Cortex of kidney (tissue), 1 donor: ENCODE measurements at places on chromosomes 7 and 10.

DNA sequence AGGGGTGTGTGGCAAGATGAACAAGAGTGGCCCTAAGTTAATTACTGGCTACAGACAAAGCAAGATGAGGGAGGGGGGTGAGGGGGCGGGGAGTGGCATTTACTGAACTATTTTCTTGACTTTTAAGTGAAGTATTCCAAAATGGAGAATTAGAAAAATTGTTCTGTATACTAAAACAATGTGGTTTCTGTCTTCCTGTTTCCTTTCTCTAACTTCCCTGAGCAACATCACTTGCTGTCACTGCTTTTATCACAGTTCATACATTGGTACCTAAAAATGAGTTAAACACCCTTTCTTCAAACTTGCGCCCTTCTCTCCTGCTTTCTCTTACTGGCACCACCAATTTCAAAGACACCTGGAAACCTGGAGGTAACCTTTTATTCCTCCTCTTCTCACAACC, 21.6 kb downstream of the PDZD8 start:
- no peak for DNase-seq

DNA sequence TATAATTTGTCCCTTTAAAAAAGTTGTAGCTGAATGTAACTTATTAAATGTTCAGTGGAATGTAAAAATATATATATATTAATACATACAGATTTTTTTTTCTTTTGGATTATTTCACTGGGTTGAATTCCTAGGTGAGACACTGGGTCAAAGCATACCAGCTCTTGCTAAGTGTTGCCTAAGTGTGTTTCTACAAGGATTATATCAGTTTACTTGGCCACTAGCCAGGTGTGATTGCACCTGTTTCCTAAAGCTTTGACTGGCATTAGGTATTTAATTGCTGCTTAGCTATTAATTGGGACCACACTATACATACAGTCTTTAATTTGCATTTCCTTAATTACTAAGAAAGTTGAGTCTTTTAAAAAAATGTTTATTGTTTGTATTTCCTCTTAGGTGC, 5.5 kb upstream of the ELOVL3 start:
- no peak for DNase-seq

- DNase-seq, result no peak
Observed at GRCh38 chr10:89147256-89147655, 59.9 kb downstream of the CH25H start.

DNA sequence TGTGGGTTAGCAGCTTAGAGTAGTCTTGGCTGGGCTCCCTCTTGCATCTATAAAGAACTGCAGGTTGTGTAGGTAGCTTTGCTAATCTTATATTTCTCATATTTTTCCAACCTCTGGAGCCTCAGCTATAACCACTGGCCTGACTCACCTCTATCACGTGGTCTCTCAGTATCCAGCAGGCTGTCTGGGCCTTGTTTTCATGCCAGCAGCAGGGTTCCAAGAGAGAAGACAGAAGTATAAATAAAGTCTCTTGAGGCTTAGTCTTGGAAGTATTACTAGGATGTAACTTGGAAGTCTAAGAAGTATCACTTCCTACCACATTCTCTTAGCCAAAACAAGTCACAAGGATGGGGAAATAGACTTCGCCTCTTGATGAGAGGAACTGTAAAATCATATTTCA, 73.3 kb downstream of the WIPF3 start:
- DNase-seq, result no peak

- DNase-seq, result no peak
Observed at GRCh38 chr10:72085166-72085565, 3.2 kb downstream of the SPOCK2 start.

GRCh38 chr7:142562688-142563087, 186.6 kb upstream of the PRSS1 start:
- no peak for DNase-seq

DNA sequence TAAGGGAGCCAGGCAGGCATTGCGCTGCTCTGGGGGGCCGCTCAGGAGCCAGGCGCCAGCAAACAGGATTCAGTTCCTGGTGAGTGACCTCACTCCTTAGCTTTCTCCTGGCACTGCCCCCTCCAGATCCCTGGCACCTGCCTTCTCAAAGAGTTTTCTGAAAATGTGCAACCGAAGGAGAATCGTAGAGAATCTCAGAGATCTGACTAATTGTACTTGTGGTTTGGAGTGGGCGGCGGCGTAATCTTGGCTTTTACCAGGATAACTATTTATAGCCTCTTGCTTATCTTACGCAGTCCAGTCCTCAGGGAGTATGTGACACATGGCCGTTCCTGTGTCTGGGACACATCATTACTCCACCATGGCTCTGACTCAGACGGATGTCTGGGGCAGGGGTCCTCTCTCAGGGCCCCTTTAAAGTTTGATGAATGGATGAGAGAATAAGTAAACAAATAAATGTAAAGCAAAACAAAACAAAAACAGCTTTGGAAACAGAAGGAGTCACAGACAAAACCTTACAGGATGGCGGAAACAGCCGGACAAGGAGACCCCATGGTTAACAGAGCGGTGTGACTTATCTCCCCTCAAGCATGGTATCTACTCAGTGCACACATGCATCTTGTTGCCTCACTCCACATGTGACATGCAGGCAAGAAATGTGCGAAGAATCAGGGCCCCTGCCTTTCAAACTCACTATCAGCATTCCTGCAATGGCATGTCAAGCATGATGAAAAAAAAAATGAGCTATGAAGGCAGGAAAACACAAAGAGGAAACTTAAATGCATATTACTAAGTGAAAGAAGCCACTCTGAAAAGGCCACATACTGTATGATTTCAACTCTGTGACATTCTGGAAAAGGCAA, 99.7 kb downstream of the TNS3 start:
- DNase-seq, result no peak

DNA sequence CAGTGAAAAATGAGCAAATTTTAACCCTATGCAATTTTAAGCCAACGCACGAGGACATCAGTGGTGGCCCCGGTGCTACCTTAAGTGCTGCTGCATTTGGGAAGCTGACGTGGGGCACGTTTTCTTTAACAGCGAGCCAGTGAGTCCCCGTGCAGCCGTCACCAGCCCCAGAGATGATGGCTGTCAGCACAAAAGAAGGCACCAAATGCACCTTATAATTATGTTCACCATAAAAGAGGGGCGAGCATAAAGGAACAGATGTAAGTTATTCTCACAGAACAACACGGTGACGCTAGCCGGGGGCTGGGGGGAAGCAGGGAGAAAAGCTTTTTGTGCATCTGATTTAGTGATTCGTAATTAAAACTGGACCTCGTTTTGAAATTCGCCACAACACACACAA, 260.1 kb downstream of the DNAJB6 start:
- DNase-seq, result no peak

GRCh38 chr10:47406870-47407691, 23.0 kb upstream of the ZNF488 start:
- no peak for DNase-seq
